ENCODE measurements at places on chromosomes 13 and 19.

DNA sequence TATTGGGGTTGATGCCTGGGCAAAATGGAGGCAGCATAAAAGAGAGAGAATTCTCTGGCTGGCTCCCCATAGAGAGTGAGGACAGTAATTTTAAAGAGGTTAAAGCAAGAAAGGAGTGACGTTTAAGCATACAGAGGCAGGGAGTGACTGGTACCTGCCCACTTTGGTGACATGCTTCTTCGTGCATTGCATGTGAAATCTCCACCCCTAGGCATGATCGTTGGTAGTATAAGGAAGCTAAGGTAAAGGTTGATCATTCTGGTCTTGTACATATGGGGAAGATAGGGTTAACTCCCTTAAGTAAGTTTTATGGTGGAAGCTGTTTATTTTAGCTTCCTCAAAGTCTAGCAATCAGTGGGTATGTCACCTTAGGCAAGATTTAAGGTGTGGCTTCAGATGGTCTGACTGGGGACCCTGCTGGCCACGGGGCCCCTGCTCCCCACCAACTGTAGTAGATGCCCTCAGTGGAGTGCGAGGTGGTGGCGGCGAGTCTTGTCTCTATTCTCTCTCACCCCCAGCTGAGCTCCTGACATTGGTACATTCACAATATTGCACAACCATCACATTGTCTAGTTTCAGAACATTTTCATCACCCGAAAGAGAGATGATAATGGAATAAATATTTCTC, 797.5 kb upstream of the SPRY2 start:
- no peak for DNase-seq

- no peak for DNase-seq
These were observed 6.2 kb upstream of the ZNF529 start for GRCh38 chr19:36579255-36579654.

DNA sequence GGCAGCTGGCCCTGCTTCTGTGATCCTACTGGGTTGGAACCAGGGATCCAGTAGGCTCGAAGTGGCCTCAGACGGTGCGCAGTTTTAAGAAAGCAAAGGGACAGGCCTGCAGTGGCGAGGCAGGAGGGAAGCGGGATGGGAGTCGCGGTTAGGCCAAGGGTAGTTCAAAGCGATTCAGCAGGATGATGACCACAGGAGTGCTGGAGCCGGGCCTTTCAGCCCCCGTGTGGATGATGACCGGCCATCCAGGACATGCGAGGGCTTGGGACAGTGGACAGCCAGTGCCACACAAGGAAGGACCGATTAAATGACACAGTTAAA, 854 bp downstream of the RNASEH2B start:
- DNase-seq: no peak

DNA sequence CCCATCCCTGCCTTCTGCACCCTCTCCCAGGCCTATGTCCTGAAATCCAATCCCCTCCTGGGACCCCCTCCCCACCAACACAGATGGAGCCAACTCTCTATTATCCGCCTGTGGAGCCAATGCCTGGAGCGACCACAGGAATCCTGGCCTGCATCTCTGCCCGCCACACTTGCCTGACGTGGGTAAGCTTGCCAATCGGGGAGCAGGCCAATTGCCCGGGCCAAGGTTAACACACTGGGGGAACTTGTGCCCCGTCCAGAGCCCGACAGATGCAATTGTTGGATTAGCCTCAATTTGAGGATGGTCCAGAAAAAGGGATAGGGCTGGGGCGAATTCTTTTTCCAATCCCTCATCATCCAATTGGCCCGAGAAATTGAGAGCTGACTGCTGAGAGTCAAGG, 5.9 kb downstream of the WIZ start:
- no peak for DNase-seq

DNA sequence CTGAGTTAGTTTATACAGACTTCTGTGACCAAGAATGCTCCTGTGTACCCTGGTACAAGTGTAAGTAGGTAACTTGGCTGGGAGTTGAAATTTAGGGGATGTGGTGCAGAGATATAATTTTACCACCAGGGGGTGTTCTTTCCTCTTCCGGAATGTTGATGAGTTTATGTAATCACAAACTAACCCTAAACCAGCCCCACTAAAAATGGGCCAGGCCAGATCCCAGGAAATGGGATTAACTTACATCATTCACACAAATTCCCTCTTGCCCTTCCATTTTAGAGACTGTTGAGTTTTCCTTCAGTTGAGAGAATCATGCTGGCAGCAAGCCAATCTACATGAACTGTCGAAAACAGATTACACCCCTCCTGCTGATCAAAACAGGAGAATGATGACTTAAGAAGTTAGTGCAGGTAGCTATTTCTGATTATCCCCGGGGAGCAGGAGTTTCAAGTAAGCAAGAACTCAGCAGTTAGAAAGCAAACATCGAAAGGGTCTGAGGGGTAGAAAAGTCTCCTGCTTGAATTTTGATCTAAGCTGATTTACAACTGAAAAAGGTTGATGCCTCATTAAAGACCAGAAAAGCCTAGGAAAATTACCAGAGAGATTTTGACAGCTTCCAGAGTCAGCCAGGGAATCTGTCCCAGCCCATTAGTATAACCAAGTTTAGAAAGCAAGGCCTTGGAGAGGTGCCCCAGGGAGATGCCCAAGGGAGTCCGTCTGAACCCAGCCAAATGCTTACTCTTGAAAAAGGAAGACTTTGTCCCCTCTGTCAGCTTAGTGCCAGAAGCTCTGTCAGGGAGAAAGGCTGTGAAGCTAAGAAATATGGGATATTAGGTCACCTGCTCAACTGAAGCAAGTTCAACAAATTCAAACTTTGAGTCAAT, 32.3 kb upstream of the MED4 start:
- DNase-seq: peak; percentile 75

DNA sequence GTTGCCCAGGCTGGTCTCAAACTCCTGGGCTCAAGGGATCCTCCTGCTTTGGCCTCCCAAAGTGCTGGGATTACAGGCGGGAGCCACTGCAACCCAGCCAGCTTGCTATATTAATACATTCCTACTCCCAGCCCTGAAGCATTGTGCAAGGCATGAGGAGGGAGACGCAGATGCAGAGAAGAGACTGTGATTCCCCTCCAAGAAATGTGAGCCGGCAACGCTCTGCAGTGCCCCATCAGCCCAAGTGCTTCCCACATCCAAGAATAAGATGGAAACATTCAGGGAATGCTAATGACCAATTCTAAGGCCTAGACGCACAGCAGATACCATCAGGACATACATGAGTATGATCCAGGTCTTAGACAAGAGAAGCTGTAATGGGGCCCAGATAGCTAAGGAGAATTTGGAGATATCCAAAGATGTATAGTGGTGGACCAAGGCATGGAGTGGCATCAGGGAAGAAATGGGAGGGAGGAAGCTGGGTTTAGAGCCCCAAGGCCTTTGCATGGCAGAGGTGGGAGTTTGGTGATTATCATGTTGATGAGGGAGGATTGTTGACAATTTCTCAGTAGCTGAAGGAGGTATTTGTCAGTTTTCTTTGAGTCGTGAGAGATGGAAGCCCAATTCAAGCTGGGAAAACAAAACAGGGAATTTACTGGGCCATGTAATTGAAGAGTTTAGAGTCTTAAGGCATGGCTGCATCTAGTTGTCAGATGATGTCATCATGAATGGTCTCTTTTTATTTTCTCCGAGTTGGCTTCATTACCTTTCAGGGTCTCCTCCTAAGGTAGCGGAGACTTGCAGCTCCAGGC, 2.9 kb downstream of the PPM1N start:
- DNase-seq: no peak

DNA sequence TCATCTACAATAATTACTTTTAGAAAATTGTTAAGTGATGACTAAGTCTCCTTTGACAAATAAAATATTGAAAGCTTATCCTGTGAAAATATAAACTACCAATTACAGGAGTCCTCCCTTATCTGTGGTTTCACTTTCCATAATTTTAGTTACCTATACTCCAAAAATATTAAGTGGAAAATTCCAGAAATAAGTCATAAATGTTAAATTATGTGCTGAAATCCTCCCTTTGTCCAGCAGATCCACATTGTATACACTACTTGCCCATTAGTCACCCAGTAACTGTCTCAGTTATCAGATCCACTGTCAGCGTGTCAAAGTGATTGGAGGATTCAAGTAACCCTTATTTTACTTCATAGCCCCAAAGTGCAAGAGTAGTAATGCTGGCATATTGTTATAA, 98.1 kb downstream of the SERP2 start:
- no peak for DNase-seq

DNA sequence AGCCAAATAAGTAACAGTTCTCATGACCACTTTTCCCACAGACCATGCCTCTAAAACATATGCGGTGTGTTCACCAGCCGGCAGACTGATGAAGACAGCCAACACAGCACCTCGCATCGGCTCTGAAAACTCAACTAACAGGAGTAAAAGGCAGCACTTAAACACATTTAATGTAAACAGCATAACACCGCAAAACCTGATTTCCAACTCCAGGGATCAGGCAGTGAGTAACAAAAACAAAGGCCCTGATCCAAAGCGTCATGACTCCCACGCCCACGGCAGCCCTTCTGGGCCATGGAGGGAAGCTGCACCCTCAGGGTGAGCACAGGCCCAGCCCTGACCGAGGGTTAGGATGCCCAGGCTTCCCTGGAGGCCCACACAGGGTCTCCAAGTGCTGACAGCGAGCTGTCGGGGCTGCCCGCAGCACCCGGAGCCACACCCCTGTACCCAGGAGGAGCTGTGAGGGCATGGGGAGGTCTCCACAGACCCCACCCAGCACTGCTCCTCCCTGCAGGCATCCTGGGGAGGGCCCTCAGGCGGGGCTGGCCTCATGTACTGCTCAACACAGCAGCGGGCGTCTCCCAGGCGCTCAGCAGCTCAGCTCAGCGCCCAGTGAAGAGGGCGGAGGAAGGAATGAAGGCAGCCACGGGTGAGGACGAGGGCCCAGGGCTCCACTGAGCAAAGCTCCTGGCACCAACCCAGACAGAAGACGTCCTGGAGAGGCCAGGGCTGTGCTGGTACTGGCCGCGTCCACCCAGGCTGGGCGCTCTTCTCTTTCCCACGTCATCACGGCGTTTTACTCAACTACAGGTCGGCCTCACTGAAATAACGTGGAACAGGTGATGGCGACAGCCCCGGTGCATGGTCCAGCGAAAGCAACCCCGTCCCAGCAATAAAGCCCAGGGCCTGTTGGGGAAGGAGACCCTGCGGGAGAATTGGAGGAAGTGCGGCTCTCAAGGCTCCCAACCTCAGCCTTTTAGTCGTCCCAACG, 53.7 kb downstream of the RASA3 start:
- peak; percentile 53 for DNase-seq

- DNase-seq: no peak
These were observed 5.8 kb upstream of the ONECUT3 start for GRCh38 chr19:1747285-1748114.
